ENCODE measurements at places on chromosomes 1 and 21.

DNA sequence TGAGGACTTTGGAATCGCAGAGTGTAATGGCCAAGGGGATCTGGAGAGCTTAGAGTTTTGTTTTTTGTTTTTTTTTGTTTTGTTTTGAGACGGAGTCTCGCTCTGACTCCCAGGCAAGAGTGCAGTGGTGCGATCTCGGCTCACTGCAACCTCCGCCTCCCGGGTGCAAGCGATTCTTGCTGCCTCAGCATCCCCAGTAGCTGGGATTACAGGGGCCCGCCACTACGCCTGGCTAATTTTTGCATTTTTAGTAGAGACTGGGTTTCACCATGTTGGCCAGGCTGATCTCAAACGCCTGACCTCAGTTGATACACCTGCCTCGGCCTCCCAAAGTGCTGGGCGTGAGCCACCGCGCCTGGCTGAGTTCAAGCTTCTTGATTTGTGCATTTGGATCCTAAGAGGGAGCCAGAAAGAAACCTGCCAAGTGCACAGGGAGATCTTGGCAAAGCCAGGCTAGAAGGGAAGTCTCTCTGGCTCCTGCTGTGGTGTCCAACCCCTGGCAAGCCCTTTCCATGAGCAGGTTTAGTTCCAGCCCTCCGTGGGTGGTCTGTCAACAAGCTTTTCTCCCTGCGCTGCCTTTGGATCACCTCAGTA lies 852 bp downstream of the FAAH start:
- no peak overlapping the region for H3K27ac ChIP-seq
- H3K36me3 ChIP-seq, result no peaks in the 10 kb centered on the region
- DNase-seq, result no peak
- H3K4me1 ChIP-seq, result peaks cover 6% of the 10 kb centered on the region

- no peak overlapping the region for H3K27ac ChIP-seq
- H3K36me3 ChIP-seq, result no peaks in the 10 kb centered on the region
- DNase-seq, result no peak
- H3K27me3 ChIP-seq, result no peaks in the 10 kb centered on the region
- no peak overlapping the region for H3K4me3 ChIP-seq
Observed at GRCh38 chr1:196650403-196650802, 1.4 kb upstream of the CFH start.

GRCh38 chr1:84585803-84586202 lies 11.6 kb upstream of the CTBS start:
- no peaks in the 10 kb centered on the region for H3K27me3 ChIP-seq
- no peak for DNase-seq
- no peak overlapping the region for H3K4me3 ChIP-seq
- no peaks in the 10 kb centered on the region for H3K36me3 ChIP-seq

- H3K4me3 ChIP-seq, result no peak overlapping the region
- H3K27ac ChIP-seq, result no peak overlapping the region
- H3K36me3 ChIP-seq, result peaks cover 26% of the 10 kb centered on the region
- no peak for DNase-seq
Observed at GRCh38 chr1:32392325-32392724, 1.9 kb downstream of the BSDC1 start.

DNA sequence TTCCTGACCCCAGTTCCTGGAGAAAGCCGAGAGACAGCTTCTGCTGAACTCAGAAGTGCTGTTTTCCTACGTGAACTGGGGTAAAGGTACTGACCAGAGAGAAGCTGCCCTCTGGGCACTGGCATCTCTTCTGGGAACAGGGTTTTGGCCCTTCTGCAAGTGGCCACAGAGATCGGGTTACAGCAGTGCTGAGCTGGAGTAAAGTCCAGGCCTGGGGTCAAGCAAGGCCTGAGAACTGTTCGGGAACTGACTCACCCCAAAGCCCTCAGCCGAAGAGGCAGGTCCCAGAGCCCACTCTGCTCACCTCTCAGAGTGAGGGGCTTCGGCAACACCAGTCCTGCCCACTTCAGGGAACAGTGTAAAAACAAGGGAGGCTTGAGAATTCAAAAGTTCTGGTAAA lies 177.2 kb upstream of the RUNX1 start:
- no peaks in the 10 kb centered on the region for H3K36me3 ChIP-seq
- H3K27me3 ChIP-seq, result no peaks in the 10 kb centered on the region
- no peak for DNase-seq
- H3K4me3 ChIP-seq, result no peak overlapping the region
- H3K27ac ChIP-seq, result no peak overlapping the region
- peaks cover 7% of the 10 kb centered on the region for H3K4me1 ChIP-seq

- DNase-seq, result no peak
- H3K4me1 ChIP-seq, result no peaks in the 10 kb centered on the region
- no peaks in the 10 kb centered on the region for H3K36me3 ChIP-seq
Observed at GRCh38 chr1:118021668-118022067, 92.1 kb downstream of the WDR3 start.

DNA sequence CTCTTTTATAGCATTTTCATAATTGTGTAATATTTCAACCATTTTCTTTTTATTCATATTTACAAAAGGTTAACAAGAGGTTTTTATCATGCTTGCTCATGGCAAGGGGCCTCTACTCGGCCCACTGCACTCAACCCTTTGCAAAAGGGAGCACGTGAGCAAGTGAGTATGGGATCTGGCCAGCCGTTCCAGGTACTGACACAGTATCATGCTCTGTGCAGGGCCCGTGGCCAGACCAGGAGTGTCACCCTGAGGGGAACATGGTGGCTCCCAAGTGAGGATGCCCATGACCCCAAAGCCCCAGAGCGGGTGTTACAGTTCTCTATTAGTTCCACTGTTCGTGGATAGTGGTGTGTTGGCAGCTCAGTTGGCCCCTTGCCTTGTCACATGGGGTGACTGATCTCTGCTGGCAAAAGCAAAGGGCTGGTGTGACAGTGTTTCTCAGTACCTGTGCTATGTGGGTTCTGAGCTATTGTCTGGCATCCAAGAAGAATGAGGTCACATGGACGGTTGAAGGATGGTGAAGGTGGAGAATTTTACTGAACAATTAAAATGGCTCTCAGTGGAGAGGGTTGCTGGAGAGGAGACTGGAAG lies 777.2 kb upstream of the ADAMTS5 start:
- no peaks in the 10 kb centered on the region for H3K4me1 ChIP-seq
- no peak for DNase-seq
- H3K4me3 ChIP-seq, result no peak overlapping the region
- H3K27me3 ChIP-seq, result no peaks in the 10 kb centered on the region
- no peaks in the 10 kb centered on the region for H3K36me3 ChIP-seq
- H3K27ac ChIP-seq, result no peak overlapping the region
